SK-N-SH (cell line): ENCODE measurements at places on chromosomes 11 and 22. TPM values are rescaled to one million over a fixed set of nuclear protein-coding genes. Genes with fewer than 3 reads are reported as not detected.

The CD44 gene
- 457 and 550 TPM in 2 replicates for polyA plus RNA-seq

The C11orf87 gene
- 0.36 and 0.49 TPM in 2 replicates for polyA plus RNA-seq

The RAB36 gene
- polyA plus RNA-seq = 6.6 and 6.8 TPM in 2 replicates

The LRP4 gene
- 6.7 and 10.9 TPM in 2 replicates for polyA plus RNA-seq

The FGF3 gene
- polyA plus RNA-seq = not detected in 2 replicates

The CARNS1 gene
- polyA plus RNA-seq = 0.15 and 0.23 TPM in 2 replicates

DNA sequence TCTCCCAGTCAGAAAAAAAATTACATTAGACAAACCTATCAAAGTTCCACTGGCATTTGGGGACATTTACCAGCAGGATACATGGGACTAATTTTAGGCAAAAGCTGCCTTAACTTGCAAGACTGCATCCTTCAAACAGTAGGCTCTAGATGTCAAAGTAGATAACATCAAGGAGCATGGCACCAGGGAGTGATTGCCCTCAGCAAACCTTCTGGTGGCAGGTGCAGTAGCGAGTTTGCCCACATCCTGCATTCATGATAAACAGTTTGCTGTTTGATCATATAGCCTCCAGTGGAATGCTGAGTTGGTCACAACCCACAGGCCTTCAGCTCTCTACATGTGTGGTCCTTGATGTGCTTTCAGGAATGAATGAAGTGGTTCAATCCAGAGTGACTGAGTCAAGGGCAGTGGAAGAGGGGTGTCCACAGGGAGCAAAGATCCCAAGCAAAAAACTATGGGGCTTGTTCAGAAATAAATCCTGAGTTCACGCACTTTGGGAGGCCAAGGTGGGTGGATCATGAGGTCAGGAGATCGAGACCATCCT, 12.0 kb downstream of the SCGB1D2 start:
- no peak for DNase-seq

- peak; percentile 74 for DNase-seq
Measured at GRCh38 chr22:30754971-30755758, 60.5 kb downstream of the OSBP2 start.

- DNase-seq = no peak
Measured at GRCh38 chr11:131640320-131640719, 269.9 kb downstream of the NTM start.

DNA sequence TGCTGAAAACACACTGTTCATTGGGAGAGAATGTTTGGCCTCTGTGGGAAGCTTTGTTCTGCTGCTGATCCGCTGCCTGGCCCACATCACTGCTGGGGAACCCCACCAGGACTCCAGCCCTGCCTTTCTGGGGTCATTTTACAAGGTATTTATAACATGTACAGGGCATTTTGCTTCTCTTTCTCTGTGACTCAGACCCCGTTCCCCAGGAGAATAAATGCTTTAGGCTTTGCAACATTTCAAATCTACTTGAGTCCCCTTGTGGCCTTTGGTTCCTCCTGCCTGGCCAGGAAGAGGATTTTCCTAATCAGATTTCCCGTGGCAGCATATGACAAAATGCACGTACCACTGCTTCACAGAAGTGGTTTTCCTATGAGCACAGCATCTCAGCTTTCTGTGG, 43.0 kb downstream of the BTG4 start:
- no peak for DNase-seq

DNA sequence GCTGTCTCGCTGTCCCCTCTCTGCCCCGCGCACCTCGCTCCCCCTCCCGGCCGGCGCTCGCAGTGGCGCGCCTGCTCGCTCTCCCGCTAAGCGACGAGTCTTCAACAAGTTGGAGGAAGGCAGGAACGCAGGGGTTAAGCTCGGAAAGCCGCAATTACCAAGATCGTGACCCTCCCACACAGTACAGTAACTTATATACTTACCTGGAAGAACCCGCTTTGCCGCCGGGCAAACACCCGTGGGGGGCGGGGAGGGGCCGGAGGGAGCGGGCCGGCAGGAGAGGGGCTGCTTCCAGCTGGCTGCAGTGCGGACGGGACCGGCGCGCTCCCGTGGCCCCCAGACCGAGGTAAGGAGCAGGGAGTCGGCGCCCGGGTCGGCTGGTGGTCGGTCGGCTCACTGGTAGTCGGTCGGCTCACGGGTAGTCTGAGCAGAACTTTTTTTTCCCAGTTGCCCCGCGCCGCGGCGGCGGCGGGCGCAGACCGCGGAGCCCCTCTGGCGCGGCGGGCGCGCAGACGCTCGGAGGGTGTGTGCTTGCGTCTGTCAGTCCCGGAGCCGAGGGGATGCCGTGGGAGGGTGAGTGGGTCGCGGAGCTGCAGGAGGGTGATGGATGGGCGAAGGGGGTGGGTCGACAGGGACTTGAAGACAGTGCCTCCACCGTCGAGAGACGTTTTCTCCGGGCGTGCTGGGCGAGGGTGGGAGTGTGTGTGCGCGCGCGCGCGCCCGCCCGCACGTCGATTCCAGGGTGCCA, 101.2 kb upstream of the HSD17B12 start:
- DNase-seq = peak; percentile 78

DNA sequence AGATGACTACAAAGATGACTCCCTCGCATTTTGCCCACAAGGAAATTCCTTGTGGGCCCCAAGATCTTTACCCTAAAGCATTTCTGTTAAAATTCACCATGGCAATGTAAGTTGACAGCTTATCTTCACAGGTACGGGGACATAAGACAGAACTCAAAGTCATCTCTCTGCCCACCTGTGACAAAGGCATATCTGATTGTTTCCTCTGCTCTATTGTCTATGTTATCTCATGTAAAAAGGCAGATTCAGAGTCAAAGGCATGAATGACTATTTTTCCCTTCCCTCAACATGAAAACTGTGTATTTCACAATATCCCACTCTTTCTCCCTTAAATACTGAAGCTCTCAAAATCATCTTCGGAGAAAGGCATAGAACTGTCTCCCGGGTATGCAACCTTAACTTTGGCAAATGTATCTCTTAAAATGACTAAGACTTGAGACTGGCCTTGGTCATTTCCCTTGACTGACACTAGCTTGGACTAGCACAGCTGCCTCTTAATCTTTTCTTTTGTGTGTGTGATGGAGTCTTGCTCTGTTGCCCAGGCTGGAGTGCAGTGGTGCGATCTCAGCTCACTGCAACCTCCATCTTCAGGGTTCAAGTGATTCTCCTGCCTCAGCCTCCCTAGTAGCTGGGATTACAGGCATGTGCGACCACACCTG, 103.2 kb downstream of the MICAL3 start:
- DNase-seq = no peak

- no peak for DNase-seq
Measured at GRCh38 chr22:24181088-24181995, at the start of gene SUSD2. Gene SUSD2 (plus strand): TSS chr22:24181487. CDS start chr22:24181520, 33 bp downstream.

- DNase-seq = no peak
Measured at GRCh38 chr11:102318469-102318868, 1.2 kb downstream of the BIRC3 start.

DNA sequence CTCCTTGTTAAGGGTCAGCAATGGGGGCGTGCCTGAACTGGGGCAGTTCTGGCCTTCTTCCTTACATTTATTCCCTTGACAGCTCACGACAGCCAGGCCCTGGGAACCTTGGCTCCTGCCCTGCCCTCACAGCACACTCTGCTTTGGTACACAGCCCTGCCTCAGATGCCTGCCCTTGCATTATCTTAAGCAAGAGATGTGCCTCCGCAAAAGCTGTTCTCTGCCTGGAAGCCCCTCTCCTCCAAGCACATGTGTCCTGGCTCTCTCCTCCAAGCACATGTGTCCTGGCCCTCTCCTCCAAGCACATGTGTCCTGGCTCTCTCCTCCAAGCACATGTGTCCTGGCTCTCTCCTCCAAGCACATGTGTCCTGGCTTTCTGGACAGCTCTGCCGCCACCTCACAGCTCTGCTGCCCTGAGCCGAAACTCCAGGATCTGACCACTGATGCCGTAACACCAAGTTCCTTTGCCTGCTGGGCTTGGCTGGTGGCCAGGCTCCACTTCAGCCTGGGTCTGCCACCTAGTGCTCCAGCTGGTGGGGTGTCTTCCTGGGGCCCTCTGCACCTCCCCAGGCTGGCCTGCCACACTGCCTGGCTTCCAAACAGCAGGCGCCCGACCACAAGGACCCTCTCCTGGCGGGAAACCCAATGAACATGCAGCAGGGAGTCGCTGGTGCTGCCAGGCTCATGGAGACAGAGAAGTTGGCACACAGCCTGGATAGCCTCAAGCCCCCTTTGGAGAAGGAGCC, 53.0 kb downstream of the SCUBE1 start:
- peak; percentile 54 for DNase-seq

DNA sequence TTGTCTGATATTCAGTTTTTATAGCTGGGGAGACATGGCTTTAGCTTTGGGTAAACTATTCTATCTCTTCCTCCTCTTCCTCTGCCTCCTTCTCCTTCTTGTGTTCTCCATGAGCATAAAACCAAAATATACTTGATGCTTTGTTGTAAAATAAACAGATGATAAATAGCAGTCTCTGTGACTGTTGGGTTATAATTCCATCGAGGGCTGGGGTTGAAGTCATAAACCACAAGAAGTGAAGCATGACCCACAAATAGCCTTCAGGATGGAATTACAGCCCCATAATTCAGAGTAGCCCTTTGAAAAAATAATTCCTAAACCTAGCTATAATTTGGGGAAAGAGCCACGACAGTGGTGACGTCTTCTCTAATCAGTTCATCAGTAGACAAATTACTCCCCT, 177.7 kb downstream of the SNX19 start:
- no peak for DNase-seq

- DNase-seq = no peak
Measured at GRCh38 chr22:49195636-49196035, 632.0 kb downstream of the BRD1 start.

DNA sequence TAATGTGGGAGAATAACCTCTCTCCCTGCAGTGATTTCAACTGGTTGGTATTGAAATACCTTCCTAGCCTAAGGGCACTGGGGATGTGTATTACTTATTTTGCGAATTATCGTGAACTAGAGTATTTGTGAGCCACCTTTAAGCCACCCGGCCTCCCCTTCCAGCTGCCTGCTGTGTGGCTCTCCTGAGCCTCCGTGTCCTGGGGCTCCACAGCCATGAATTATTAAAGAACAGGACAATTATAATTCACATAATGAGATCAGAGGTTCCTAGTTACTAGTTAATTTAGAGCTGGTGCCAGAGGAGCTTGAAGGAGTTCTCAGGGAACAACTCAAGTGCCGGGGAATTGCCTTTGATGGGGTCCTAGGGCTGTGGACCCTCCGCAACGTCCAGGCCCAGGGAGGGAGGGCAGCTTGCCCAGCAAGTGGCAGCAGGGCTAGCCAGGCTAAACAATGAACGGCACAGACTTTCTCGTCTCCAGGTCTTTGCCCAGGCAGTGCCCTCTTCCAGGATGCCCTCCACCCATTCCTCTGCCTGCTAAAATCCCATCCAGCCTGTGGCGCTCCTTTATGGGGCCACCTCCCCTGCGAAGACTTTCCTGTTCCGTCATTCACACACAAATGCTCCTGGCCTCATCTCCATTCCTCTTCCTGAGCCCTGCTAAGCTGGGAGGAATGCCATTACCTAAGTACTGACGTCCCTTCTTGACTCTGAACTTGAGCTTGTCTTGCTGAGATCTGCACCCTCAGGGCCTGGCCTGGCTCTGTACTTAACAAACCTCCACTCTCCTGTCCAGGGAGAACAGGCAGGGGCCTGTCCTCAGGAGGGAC, 91.5 kb downstream of the RTL6 start:
- DNase-seq = no peak

GRCh38 chr22:31945443-31945855, 1.1 kb downstream of the YWHAH start:
- no peak for DNase-seq

GRCh38 chr22:17712441-17712840, 61.8 kb downstream of the BID start:
- DNase-seq = no peak

DNA sequence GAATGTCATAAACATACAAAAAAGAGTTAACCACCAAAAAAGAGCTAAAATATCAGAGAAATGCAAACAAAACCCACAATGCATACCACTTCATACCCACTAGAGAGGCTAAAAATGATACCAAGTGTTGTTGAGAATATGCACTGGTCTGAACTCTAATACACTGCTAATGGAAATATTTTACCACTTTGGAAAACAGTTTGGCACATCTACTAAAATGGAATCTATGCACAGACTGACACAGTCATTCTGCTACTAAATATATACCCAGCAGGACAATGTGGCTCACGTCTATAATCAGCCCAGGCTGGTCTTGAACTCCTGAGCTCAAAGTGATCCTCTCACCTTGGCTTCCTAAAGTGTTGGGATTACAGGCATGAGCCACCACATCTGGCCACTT, 18.0 kb downstream of the MAPK1 start:
- no peak for DNase-seq

DNA sequence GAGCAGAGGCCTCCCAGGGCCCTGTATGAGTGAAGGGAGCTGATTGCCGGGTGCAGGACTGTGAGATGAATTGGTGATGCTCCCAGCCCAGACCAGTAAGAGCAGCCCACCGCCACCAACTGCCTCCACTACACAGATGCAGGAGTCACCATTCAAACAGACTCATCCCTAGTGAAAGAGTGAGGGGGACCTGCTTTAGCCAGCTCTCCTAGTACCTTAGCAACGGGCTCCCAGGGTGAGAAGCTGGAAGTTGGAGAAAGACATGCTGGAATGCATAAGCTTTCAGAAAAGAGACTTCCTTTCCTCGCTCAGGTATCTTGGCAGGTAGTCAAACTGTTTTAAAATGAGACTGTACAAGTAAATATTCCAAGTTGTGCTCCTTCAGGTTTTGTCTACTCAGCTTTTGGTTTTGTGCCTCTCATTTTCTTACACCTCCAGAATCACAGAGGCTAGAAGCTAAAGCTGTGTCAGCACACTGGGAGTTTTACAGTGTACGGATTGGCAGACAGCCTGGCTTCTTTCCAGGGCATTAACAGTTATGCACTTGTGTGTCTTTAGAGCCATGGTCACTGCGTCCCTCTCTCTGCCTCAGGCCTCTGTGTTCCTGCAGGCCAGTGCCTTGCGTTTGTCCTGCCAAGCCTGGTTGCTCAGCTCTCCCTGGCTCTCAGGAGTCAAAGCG, 146.2 kb downstream of the ATXN10 start:
- DNase-seq = peak; percentile 44

DNA sequence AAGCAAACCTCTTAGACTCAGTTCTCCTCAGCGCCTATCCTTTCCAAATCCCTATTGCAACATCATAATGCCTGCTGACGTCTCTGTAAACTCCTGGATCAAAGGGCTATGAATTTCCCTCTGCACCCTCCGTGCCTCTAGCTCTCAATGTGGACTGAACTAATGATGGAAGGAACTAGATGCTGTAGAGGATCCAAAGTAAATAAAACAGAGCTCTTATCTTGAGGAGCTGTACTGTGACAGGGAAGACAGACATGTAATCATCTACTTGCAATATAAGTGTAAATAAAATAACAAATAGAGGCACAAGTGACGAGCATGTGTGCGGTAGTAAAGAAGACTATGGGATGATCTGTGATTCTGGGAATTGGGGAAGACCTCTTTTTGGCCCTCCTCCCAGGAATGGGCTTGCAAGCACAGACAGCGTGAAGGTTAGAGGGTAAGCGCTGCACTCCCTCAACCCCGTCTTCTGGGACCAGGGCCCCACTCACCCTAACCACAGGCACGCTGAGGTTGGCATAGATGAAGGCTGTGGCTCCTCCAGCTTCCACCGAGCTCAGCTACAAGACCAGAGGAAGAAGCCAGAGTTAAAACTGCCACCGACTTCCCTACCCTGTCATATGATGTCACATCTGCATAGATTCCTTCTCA, 42.2 kb downstream of the P4HA3 start:
- DNase-seq = no peak

- DNase-seq = peak; percentile 41
Measured at GRCh38 chr11:64207256-64208085, 950 bp downstream of the FERMT3 start.
